Activated naive CD4-positive, alpha-beta T cell treated with anti-CD3 and anti-CD28 coated beads, Interleukin-2, amount 50 U/mL, for 72 hours (primary cell): ENCODE measurements at places on chromosomes 5 and 9. TPM values are rescaled to one million over a fixed set of nuclear protein-coding genes. Genes with fewer than 3 reads are reported as not detected.

The SLC6A19 gene
- not detected for total RNA-seq

DNA sequence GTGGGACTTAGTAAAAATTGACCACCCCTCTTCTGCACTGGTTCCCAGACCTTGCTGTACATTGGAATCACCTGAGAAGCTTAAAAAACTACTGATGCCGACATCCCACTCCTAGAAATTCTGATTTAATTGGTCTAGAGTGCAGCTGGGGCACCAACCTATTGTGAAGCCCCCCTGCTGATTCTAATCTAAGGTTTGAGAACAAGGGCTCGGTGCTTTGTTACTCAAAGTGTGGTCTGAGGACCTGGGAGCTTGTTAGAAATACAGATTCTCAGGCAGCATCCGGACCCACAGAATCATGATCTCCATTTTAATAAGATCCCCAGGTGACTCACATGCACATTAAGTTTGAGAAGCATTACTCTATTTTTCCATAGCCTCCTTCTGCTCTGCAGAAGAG is 57.8 kb upstream of the LPAR1 start:
- no peak for DNase-seq

GRCh38 chr9:132367613-132368313 is 13.0 kb upstream of the SETX start:
- DNase-seq = no peak

GRCh38 chr5:54944364-54944763 is 41.0 kb downstream of the ESM1 start:
- no peak for DNase-seq

The RASEF gene
- not detected for total RNA-seq

- DNase-seq = no peak
Measured at GRCh38 chr5:97888439-97888838, 705.4 kb upstream of the RIOK2 start.

GRCh38 chr9:93124793-93125192 is 9.3 kb downstream of the NINJ1 start:
- no peak for DNase-seq

GRCh38 chr5:52997424-52997823 is 8.3 kb downstream of the ITGA2 start:
- DNase-seq = no peak

DNA sequence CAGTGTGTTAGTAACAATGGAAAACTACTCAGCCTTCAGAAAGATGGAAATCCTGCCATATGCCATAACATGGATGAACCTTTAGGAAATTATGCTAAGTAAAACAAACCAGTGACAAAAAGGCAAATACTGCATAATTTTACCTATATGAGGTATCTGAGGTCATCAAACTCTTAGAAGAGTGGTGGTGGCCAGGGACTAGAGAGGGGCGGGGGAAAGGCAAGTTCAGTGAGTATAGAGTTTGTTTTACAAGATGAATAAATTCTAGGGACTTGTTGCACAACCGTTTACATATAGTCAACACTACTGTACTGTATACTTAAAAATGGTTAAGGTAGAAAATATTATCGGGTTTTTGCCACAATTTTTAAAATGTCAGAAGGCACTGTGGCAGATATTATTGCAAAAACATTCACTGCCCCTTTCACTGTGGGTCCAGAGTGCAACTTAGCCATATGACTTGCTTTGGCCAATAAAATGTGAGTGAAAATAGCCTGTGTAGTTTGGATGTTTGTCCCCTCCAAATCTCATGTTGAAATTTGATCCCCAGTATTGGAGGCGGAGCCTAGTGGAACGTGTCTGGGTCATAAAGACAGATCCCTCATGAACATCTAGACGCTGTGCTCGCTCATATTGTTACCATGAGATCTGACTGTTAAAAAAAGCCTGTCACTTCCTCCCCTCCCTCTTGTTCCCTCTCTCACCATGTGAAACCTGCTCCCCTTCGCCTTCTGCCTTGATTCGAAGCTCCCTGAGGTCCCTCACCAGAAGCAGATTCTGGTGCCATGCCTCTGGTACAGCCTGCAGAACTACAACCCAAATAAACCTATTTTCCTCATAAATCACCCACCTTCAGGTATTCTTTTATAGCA is 9.5 kb downstream of the ZNF367 start:
- DNase-seq = no peak

The RMRP gene
- total RNA-seq = 3,566 TPM

- DNase-seq = no peak
Measured at GRCh38 chr5:167050568-167051401, 1240.7 kb upstream of the WWC1 start.

DNA sequence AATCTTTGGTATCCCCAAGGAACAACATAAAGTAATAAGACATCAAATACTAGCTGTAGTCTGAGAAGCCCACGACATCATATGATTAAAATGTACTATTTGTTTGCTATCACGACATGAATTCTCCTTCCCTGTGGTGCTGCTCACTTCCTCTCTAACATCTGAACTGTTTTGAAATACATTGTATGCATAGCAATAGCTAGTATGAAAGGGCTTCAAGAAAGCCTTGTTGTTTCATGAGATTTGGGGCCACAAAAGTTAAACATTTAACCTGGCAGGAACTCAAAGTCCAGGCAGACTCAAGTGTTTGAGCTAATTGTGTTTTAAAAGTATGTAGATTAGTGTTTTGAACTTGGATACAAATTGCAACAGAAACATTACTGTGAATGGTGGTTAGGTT is 237.4 kb upstream of the PTGER4 start:
- DNase-seq = no peak

- no peak for DNase-seq
Measured at GRCh38 chr9:137113385-137114159, 961 bp downstream of the DPP7 start.

The GARIN3 gene
- total RNA-seq = 0.47 TPM

GRCh38 chr9:738209-738915 is 103.1 kb upstream of the DMRT1 start:
- DNase-seq = no peak

- no peak for DNase-seq
Measured at GRCh38 chr5:81819556-81820317, 68.8 kb upstream of the SSBP2 start.

The SUSD3 gene
- 70.7 TPM for total RNA-seq

DNA sequence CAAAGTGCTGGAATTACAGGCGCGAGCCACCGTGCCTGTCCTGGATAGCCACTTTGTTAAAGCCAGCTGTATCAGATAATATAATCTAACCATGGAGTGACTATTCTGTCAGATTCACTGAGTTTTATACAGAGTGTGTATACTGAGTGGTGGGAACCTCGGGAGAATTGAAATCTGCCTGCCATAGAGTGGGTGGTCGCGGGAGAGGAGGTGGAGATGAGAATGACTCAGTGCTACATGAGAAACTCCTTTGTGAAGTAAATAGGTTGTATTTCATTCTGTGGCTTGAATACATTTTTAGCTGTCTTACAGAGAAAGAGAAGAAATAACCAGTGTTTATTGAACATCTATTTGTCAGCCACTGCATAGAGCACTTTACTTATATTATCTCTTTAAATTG is 26.4 kb downstream of the ATP6V0E1 start:
- no peak for DNase-seq

GRCh38 chr9:78115073-78115472 is 83.5 kb upstream of the GNAQ start:
- no peak for DNase-seq

The PSIP1 gene
- 159 TPM for total RNA-seq

GRCh38 chr5:77321793-77322394 is 111.4 kb downstream of the PDE8B start:
- no peak for DNase-seq

DNA sequence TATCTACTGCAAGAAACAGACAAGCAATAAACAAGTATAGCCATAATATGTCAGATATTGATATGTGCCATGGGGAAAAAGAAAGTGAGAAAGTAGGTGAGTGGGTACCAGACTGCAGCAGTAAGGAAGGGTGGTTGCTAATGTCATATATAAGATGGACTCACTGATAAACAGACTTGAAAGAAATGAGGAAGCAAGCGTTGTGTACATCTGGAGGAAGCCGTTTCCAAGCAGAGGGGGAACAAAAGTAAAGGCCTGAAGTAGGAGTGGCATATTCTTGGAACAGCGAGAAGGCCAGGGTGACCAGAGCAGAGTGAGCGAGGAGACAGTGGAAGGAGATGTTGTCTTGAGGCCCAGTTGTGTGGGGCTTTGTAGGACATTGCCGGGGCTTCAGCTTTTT is 142.2 kb upstream of the MAP3K1 start:
- no peak for DNase-seq

The TXNDC8 gene
- total RNA-seq = not detected

DNA sequence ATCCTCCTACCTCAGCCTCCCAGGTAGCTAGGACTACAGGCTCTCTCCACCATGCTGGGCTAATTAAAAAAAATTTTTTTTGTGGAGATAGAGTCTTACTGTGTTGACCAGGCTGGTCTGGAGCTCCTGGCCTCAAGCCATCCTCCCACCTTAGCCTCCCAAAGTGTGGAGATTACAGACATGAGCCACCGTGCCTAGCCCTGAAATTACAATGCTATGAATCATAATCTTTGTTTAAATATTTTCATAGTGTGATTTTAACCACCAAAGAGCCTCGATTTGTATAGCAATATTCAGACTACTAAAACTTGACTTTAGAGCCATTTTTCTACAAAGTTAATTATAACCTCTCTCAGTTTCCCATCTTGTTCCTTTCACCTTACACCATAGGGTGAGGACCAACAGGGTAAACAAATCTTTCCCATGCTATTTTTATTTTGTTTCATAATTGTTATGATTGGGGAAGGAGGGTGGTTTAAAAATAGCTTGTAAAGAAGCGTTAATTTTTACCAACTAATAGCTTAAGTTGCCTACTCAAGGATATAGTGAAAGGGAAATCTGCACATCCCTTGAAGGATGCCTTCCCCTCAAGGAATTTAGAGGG is 32.7 kb downstream of the UBE2D2 start:
- DNase-seq = no peak
